HFF-Myc (cell line): ENCODE measurements at places on chromosomes 3 and 15.
A peak's percentile ranks its signal among the peaks of the same experiment; 100 is the strongest.

DNA sequence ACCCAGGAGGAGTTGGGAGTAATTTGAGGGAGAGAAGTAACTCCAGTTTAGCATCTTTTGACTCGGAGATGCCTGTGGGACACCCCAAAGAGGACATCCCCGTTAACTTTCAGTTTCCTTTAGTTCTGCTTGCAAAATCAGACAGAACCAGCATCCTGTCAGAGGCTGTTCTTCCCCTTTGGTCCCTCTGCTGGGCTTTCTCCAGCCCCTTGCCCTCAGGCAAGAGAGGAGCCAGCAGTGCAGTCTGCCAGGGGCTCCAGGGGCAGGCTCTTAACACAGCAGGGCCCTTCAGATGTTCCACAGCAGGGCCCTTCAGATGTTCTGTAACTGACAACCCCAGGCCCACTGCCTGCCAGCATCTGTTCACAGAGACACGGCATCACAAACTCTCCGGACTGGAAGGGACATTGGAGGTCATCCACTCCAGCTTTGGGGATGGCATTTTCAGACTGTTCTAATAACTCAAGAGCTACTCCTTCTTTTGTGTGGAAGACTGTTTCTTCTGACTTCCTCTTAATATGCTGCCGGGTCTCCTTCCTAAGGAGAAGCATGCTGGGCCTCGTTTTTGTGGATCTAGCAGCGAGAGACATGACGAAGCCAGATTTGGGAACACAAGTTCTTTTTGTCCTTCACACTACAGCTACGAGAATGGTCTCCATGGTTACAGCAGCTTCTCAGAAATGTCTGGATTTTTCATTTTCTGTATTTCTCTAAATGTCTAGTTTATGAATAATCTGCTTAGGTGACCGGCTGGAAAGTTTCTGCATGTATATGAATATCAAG is 51.9 kb downstream of the KY start:
- DNase-seq = no peak

DNA sequence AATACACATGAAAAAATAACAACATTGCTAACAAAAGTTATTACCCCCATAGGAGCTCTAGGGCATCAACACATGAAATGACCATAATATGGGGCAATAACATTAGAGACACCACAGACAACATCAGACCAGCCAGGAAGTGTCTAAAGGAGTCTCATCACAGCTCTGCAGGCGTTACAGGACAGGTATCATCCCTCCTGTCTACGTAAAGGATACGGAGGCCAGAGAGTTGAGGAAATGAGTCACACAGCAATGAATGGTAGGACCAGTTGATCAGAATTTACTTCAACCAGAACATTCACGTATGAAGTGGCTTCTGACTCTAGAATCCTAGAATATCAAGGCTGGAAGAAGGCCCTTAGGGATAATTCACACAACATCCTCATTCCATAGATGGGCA is 1.8 kb downstream of the NME9 start:
- DNase-seq = no peak

DNA sequence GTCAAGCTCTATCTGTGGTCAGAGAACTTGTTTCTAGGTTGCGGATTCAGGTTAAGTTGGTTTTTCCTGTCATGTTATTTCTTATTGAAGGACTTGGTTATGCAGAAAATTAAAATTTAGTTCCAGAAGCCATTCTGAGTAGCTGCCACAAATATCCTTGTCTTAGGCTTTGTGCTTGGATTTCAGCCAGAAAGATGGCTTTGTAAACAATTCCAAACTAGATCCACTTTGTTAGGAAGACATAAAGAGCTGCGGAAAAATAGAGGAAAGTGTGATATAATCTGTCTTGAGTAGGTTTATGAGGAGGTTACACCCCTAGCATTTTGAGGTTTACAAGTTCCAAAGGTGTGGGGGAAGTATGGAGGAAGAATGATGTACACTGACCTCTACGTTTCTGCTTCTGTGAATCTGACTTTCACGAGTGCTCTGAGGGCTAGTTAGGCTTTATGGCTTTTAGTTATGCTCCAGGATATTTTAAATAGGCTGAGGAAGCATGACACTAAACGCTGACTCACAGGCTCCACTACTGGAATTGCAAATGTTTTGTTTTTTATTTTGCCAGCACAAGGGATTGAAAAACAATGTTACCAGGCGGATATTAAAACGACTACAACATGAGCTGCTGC is 46.3 kb upstream of the UTS2B start:
- DNase-seq = peak; percentile 66

GRCh38 chr3:136862617-136863322 is 762 bp downstream of the NCK1 start:
- no peak for DNase-seq

DNA sequence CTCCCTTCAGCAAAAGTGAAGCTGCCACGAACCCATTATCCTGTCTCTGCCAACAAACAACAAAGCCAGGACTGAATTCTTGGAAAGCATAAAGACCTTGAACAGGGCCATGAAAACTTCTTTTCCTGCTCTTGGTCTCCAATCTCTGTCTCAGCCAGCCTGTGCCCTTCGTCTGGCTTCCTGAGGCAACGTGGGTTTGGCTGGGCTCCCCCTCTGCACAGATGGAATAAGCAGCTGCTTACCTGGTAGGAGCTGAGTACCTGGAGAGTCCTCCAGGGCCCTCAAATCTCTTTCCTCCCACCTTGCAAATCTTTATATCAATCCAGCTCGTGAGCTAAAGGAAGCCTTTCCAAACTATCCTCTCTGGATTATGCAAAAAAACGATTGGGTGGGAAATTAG is 97.6 kb upstream of the PSMD6 start:
- DNase-seq = no peak

- DNase-seq = no peak
Observed at GRCh38 chr3:30495172-30496065, 111.0 kb upstream of the TGFBR2 start.

DNA sequence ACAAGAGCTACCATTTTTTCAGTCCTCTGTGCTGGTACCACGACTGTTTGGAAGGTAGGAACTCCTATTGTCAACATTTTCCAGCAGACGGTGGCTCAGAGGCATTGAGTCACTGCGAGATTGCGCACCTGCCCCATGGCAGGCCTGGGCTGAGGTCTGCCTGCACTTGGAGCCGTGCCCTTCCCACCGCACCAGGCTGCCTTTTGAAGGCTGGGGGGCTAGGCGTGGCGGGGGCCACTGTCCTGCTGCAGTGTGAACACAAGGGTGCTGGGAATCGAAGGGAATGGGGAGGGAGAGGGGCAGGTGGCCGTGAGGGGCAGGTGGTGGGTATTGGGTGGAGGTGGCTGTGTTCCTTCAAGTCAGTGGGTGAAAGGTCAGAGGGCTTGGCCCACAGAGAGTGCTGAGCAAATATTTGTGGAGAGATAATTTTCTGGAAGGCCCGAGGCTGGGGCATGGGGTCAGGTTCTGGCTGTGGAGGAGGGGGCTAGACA is 16.3 kb downstream of the SNX33 start:
- no peak for DNase-seq

- DNase-seq = no peak
Observed at GRCh38 chr3:67804089-67804488, 149.7 kb upstream of the SUCLG2 start.

DNA sequence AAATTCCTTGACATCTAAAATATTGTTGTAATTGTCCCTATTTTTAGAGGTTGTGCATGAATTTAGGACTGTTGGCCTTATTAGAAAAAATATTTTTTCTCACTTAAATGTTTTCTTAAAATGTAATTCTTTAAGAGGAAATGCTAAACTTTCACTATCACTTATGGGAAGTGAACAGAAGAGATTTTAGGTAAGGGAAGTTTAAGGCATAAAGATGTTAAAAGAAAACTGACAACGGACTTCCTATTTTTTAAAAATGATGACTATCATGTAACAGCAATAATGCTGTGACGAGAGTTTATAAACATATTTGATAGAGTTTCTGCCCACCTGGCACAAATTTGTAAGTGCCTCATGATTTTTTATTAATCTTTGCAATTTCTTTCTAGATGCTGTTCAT is 3.1 kb downstream of the C3orf38 start:
- no peak for DNase-seq
